ENCODE measurements at places on chromosomes 2 and 18.
A peak's percentile ranks its signal among the peaks of the same experiment; 100 is the strongest.

DNA sequence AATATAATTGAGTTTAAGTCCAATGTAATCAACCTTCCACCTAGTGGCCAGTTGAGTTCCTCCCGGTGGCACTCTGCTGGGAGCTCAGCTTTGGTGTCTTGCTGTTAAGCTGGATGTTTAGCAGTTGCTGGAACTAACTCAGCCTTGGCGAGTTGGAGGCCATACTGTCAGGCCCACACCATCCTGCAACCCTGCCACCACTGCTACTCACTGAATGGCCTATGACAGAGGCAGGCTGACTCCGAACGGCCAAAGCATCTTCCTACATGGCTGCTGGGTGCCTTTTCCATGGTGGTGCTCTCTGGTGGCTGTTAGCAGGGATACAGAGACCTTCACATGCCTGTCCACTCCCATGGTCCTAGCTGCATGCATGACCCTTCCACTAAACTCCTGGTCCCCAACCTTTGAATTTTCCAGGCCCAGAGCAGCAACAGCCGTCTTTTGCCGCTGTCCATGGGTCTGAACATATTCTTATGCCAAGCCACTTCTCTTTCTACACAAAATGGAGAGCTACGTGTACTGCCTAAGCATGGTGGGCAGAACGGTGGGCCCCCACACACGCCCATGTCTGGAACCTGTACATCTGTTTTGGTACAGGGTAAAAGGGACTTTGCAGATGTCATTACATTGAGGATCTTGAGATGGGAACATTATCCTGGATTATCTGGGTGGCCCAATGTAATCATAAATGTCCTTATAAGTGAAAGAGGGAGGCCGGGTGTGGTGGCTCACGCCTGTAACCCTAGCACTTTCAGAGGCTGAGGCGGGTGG, 15.0 kb upstream of the TRAF3IP1 start:
- DNase-seq = no peak

DNA sequence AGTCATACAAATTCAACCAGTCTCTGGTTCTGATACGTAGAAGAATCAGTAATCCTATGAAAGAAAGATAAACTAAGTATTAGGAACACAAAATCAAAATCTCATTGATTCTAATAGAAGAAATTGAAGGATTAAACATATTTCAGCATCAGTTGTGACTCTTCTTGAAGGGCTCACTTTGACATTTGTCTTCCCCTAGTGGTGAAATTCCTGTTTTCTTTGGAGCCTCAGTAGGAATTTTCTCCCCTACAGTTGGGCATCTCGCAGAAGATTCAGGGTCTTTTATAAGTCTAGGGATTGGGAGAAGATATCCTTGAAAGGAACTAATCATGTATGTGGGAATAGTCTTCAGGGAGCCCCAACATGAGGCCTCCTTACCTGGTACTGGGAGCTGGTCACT, 2.8 kb upstream of the CRYGB start:
- no peak for DNase-seq

DNA sequence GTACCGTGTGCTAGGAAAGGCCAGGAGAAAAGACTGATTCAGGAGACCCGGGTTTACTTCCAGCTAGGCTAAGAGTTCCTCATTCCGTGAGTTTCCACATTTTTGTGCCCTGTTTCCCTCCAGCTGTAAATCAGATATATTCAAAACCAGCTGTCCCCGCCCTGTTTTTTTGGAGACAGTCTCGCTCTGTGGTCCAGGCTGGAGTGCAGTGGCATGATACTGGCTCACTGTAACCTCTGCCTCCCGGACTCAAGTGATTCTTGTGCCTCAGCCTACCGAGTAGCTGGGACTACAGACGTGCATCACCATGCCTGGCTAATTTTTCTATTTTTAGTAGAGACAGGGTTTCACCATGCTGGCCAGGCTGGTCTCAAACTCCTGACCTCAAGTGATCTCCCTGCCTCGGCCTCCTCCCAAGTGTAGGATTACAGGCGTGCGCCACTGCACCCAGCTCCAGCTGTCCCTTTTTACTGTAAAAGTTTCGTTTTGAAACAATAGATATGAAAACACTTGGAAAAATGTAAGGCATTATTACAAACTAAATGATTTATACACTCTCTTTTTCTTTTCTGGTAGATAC, 112.8 kb upstream of the SEC11C start:
- no peak for DNase-seq

DNA sequence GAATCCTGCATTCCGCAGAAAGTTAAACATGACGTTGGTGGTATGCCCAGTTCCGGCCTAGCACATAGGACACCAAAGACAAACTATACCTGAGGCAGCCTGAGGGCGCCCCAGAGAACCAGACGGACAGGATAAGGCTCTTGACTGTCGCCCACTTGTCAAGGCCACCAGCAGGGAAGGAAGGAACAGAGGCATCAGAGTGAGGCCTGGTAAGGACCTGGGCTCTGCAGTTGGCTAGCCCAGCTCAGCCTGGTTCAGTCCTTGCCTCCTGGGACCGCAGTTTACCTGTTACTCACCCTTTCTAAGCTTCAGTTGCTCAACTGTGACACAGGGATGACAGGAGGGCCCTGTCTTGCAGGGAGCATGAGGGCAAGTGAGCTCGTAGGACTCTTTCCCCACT, 82.1 kb downstream of the ACTR2 start:
- no peak for DNase-seq

DNA sequence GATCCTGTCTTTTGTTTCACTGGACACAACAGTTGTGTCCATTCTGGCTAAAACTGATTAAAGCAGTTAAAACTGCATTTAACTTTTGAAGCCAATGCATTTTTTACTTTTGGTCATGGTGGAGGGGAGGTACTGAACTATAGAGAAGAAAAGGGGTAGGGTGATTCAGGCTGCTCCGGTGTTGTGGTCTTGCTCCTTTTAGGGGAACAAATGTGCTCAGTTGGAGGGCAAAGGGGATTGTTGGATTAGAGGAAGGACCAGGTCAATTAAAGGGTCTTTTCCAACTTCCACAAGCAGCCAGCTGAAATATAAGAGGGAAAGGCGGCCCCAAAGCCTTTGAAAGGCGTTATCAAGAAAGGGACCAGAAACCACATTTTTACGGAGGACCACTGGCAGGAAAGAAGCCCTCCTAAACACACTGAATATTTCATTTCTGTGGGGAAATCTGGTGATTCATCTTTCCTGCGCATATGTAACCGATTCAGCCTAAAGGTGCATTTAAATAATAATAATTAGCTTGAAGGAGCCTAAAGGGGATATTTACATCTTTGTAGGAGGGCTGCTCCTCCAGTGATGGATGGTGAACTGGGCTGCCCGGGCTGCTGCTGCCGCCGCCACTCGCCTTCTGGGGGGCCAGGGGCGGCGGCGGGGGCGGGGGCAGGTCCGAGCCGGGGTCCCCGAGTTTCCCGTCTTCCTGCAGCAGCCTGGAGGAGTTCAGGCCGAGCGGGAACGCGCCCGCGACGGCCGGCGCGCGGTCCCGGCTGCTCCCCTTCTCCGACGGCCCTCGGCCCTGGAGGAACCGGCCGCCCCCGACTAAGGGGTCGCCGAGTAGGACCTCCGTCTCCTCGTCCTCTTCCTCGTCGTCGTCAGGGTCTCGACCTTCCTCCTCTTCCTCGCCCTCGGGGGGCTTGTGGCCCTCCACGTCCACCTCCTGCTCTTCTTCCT, 5.2 kb downstream of the SKOR2 start:
- DNase-seq = no peak

GRCh38 chr2:46528880-46529279, 49.5 kb downstream of the TMEM247 start:
- DNase-seq = no peak

- no peak for DNase-seq
Observed at GRCh38 chr2:19611491-19612332, 253.3 kb upstream of the OSR1 start.

DNA sequence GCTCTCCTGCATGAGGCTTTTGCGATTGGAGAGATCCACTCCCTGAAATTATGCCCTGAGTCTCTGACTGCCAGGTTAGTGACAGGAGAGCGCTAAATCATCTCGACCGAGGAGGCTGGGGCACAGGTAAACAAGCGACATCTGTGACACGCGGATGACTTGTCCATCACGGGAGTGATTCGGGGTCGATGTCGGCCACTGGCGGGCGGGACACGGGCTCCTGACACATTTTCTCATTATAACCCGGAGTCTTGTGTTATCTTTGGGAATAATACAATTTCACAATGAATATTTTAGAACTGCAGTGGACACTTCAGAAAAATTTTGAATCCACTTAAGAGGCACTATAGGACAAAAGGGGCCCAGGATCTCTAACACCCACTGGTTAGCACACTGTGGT, 29.5 kb upstream of the SLC35G4 start:
- no peak for DNase-seq

GRCh38 chr2:133568172-133568571, at the start of gene NCKAP5:
NCKAP5 (minus strand) TSS chr2:133568463; CDS start chr2:133517526, 50,937 bp downstream.
- no peak for DNase-seq

DNA sequence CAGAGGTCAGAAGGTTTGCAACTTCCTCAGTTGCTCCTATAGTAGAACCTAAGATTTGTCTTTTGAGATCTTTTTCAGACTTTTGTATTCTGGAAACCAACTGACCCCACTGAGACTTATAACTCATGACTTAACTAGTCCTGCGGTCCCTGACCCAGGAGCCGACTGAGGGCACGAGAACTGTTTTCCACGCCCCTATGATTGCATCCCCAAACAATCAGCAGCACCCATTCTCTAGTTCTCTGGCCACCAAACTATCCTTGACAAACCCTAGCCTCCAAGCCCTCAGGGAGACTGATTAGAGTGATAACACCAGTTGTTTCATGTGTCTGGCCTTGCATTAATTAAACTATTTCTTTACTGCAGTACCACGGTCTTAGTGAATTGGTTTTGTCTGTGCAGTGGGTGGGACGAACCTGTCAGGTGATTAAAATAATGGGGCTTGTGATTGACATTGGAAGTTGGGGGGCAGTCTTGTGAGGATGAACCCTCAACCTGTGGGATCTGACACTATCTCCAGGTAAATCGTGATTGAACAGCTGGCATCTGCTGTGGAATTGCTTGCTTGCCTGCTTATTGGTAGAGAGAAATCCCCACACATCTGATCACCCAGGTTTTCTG, 95.7 kb downstream of the B3GNT2 start:
- DNase-seq = no peak

DNA sequence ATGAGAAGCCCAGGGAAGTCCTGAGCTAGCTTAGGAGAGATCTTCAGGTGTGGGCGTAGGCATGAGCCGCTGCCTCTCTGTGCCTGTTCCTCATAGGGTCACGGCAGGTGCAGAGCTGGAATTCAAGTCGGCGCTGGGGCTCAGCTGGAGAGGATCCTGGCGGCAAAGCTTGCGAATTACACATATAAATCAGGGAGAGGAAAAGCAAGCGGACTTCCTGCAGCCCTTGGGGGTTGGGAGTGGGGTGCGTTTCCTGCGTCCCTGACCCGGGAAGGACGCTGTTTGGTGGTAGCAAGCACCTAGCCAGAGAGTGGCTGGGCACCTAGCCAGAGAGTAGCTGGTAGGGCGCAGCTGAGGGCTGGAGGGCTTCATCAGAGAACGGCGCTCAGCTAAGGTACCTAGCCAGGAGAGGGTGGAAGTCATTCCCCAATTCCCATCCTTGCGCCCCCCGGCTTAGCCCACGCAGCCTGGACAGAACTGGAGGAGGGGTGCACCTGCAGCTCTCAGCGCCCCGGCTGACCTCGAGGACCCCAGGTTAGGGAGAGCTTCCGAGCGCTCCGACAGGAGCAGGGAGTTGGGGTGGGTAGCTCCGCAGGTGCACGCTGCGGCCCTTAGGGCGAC, 459 bp upstream of the EFR3B start:
- DNase-seq = peak; percentile 26

GRCh38 chr18:38941711-38942561, 1376.3 kb upstream of the CELF4 start:
- no peak for DNase-seq

DNA sequence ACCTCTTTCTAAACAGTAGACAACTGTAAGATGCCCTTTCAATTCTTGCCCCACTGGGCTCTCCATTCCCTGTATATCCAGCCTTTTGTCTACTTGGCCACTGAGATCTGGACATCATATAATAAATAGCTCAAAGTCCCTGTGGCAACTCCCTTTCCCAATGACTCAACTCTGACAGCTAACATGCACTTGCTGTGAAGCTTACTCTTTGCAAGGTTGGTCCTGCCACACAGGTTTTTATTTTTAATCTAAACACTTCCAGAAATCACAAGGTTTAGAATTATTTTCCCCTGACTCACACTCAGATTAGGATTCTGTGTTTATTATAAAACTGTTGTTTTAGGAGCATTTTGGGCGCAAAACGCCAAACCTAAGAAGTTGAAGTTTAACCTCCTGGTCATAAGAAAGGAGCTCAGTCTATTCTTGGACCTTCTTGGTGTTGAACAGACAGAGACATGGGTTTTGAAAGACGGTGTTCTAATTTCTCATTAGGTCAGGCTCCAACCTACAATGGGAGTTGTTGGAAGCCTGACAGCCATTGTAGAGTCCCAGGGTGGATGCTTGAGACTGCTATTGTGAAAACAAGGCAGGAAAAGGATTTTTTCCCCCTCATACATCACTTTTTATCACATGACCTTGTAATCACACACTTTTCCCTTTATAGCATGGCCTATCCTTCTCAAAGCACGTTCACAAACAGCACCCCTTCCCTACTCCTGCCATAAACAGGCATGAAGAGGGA, 124.7 kb upstream of the SERPINE2 start:
- DNase-seq = no peak

DNA sequence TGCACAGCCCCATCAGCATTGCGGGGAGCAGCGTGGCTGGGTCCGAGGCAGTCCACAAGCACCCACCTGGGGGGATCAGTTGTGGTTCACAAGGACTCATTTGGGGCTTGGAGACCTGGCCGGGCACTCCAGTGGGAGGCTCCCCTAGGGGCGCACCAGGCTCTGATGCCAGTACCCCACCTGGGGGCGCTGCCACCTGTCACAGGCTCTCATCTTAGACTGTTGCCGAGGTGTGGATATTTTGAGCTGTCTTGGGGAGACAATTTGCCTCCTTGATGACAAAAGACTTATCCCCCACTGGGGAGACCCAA, 3.0 kb downstream of the ADRA2B start:
- DNase-seq = peak; percentile 34

GRCh38 chr2:161122772-161123530, 37.3 kb upstream of the TANK start:
- DNase-seq = no peak

DNA sequence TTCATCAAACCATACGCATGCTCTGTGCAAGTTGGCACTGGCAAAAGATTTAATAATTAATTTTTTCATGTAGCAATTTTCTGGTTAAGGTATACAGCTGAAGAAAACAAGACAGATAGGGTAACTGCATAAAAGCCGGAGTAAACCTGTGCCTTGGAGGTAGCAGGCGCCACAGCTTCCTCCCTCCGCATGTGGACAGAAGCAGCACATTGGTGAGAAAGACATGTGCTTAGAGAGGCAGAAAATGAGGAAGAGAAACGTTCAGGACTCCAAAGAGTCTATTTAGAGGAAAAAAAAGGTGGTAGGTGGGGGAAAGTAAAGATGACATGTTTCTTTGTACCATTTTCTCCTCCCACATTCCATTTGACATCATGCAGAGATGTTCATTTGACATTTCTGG, 9.3 kb downstream of the ST6GAL2 start:
- DNase-seq = no peak

DNA sequence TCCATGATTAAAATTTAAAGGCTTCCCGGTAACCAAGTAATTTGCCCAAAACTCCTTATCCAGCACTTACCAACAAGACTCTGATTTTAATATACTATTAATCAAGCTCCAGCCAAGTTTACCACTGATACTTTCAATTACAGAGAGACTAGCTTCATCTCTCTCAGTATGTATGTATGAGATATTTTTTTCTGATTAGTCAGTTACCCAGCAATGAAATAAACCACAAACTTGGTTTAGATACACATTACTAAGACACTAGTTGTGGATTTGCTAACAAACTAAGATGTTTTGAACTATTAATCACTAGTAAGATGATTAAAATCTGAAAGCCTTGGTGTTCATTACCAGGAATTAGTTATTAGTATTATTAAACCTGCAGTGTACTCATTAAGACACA, 1272.2 kb upstream of the ACVR2A start:
- DNase-seq = no peak

Measured in CD4-positive, alpha-beta T cell treated with Interleukin-21 for 1 hour (primary cell).